ENCODE measurements at places on chromosomes 2 and 18. TPM values are rescaled to one million over a fixed set of nuclear protein-coding genes. Genes with fewer than 3 reads are reported as not detected.

Gene DUSP19
- 0.97 TPM for total RNA-seq

Gene NAT8
- total RNA-seq = not detected

GRCh38 chr2:31037058-31037457, 101.2 kb downstream of the GALNT14 start:
- no peak for DNase-seq
- peaks cover 6% of the 10 kb centered on the region for H3K4me1 ChIP-seq
- no peaks in the 10 kb centered on the region for H3K27me3 ChIP-seq

- H3K36me3 ChIP-seq = peaks cover 7% of the 10 kb centered on the region
- H3K27me3 ChIP-seq = peaks cover 15% of the 10 kb centered on the region
- peak overlapping the region; percentile 56 for H3K4me3 ChIP-seq
- H3K4me1 ChIP-seq = peaks cover 34% of the 10 kb centered on the region
- H3K27ac ChIP-seq = peak overlapping the region; percentile 96
- DNase-seq = peak; percentile 78
These were observed 53.6 kb downstream of the PKDCC start for GRCh38 chr2:42101206-42102023.

DNA sequence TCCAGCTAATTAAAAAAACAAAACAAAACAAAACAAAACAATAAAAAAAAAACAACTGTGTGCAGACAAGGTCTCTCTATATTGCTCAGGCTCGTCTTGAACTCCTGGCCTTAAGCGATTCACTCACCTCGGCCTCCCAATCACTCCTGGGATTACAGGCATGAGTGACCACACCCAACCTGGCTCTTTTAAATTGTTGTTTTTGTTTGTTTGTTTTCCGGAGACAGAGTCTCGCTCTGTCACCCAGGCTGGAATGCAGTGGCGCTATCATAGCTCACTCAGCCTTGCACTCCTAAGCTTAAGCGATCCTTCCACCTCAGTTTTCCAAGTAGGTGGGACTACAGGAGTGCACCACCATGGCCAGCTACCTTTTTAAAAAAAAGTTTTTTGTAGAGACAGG, 201.6 kb downstream of the EN1 start:
- no peaks in the 10 kb centered on the region for H3K27me3 ChIP-seq
- H3K4me1 ChIP-seq = peaks cover 16% of the 10 kb centered on the region
- H3K4me3 ChIP-seq = no peak overlapping the region
- DNase-seq = peak; percentile 21

DNA sequence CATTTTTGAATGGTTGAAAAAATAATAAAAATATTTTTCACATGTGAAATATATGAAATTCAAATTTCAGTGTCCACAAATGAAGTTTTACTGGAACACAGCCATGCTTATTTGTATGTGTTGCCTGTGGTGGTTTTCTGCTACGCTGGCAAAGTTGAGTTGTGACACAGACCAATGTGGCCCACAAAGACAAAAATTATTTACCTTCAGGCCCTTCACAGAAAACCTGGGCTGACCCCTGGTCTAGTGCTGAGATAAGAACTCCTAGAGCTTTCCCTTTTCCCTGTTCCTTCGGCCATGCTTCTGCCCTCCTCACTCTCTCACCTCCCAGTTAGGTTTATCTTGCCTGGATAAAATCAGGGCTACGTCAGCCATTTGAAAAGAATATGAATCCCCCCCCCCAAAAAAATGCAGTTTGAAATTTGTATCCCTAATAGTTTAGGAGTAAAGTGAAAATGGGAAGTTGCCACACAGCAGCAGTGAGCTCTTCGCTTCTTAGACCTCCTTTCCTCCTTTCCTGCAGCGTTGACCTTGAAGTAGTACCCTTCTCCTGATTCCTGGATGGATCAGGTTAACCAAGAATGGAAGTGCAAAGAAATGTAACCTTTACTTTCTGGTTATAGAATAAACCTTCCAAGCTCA, 91.0 kb downstream of the LIMS1 start:
- H3K27ac ChIP-seq = no peak overlapping the region
- peaks cover 31% of the 10 kb centered on the region for H3K4me1 ChIP-seq
- H3K27me3 ChIP-seq = no peaks in the 10 kb centered on the region

- no peak overlapping the region for H3K27ac ChIP-seq
- H3K36me3 ChIP-seq = no peaks in the 10 kb centered on the region
- DNase-seq = no peak
- no peaks in the 10 kb centered on the region for H3K4me1 ChIP-seq
- H3K27me3 ChIP-seq = no peaks in the 10 kb centered on the region
These were observed 112.8 kb downstream of the NDUFA10 start for GRCh38 chr2:239912171-239912937.

DNA sequence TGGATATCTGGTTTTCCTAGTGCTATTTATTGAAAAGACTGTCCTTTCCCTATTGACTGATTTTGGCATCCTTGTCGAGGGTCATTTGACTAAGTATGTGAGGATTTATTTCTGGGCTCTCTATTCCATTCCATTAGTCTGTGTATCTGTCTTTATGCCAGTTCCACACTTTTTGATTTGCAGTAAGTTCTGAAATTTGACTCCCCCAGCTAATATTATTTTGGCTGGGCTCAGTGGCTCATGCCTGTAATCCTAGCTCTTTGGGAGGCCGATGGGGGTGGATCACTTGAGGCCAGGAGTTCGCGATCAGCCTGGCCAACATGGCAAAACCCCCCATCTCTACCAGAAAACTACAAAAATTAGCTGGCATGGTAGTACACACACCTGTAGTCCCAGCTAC, 46.8 kb upstream of the GAREM2 start:
- DNase-seq = no peak
- H3K4me3 ChIP-seq = no peak overlapping the region
- no peaks in the 10 kb centered on the region for H3K27me3 ChIP-seq
- H3K27ac ChIP-seq = no peak overlapping the region

Gene TLX2
- 0.21 TPM for total RNA-seq

- no peaks in the 10 kb centered on the region for H3K4me1 ChIP-seq
- no peaks in the 10 kb centered on the region for H3K36me3 ChIP-seq
- no peak for DNase-seq
- H3K4me3 ChIP-seq = no peak overlapping the region
- H3K27ac ChIP-seq = no peak overlapping the region
These were observed 58.5 kb downstream of the ROCK1 start for GRCh38 chr18:21053127-21053526.

DNA sequence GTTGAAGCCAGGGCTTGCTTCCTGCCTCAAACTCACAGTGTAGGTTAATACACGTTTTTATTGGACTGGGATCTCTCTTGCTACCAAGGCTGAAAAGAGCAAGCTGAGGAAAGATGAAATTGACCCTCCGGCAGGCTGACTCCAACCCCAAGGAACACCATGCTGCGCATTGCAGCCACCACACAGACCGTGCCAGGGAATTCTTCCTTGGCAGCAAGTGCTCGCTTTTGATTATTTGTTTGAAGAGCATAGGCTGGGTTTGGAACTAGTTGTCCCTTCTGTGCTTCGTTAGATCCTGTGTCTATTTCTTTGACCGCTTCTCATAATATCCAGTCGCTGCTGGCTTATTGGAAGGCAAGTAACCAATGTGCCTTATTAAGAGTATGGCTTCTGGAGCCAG, 34.4 kb upstream of the DARS1 start:
- H3K4me3 ChIP-seq = no peak overlapping the region
- no peak overlapping the region for H3K27ac ChIP-seq
- H3K27me3 ChIP-seq = no peaks in the 10 kb centered on the region
- no peaks in the 10 kb centered on the region for H3K4me1 ChIP-seq

DNA sequence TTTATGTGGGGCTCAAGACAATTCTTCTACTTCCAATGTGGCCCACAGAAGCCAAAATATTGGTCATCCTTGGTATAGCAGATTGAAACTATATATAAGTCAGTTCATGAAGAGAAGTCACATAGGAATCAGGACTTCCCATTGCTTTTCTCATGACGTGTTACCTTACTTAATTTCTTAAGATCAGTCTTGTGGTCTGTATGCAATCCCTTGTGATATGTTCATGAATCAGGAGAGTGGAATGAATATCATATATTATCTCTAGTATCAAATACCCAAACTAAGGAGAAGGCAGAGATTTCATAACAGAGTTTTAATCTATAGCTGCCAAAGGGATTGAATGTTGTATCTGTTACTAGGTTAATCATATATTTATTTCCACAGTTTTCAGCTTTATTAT, 1390.4 kb downstream of the SUCLG1 start:
- H3K27me3 ChIP-seq = no peaks in the 10 kb centered on the region
- no peak overlapping the region for H3K27ac ChIP-seq

GRCh38 chr2:111898703-111899514, 502 bp downstream of the MERTK start:
- H3K27ac ChIP-seq = 0 out of 2 replicates have a peak overlapping the region, but pooled peaks have one; percentile 32
- no peaks in the 10 kb centered on the region for H3K36me3 ChIP-seq
- H3K4me1 ChIP-seq = peaks cover 24% of the 10 kb centered on the region

Gene MYL12A
- 206 TPM for total RNA-seq

Gene TDRD15
- total RNA-seq = 0.07 TPM

Gene MALL
- total RNA-seq = 10.2 TPM

Gene MRPL33
- total RNA-seq = 83.9 TPM

DNA sequence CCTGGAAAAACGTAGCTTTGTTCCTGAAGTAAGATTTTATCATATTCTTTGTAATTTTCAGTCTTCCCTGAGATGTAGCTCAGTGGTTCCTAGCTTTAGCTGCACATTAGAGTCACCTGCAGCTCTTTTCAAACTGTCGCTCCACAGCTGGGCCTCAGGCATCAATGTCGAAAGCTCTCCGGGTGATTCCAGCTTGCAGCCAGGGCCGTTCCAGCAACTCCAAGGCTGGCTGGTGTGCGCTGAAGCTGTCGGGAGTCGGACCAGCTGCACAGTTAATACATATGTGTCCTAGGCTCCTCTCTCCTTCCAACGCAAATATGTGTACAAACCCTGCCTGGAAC, 609 bp upstream of the ZNF2 start:
- peak overlapping the region; percentile 91 for H3K4me3 ChIP-seq
- no peak for DNase-seq

- H3K4me1 ChIP-seq = peaks cover 18% of the 10 kb centered on the region
- peak; percentile 86 for DNase-seq
- peak overlapping the region; percentile 70 for H3K4me3 ChIP-seq
- peaks cover 32% of the 10 kb centered on the region for H3K27me3 ChIP-seq
- H3K27ac ChIP-seq = no peak overlapping the region
These were observed 32.6 kb upstream of the NPC1 start for GRCh38 chr18:23618862-23619387.

Gene MEIS1
- total RNA-seq = 0.28 TPM

GRCh38 chr2:70115646-70116442, 28.6 kb downstream of the PCBP1 start:
- no peaks in the 10 kb centered on the region for H3K27me3 ChIP-seq
- H3K27ac ChIP-seq = no peak overlapping the region
- no peaks in the 10 kb centered on the region for H3K36me3 ChIP-seq
- H3K4me1 ChIP-seq = peaks cover 37% of the 10 kb centered on the region

All from GM23338 (cell line).